Stimulated activated CD8-positive, alpha-beta memory T cell treated with anti-CD3 and anti-CD28 coated beads, Interleukin-2, amount 100 ng/mL, for 1 hour (primary cell): ENCODE measurements at places on chromosomes 5 and 9.

- DNase-seq = no peak
Observed at GRCh38 chr9:115018547-115019435, 88.4 kb upstream of the TNFSF8 start.

GRCh38 chr9:113541019-113541900 is 77.7 kb downstream of the RGS3 start:
- DNase-seq = no peak

DNA sequence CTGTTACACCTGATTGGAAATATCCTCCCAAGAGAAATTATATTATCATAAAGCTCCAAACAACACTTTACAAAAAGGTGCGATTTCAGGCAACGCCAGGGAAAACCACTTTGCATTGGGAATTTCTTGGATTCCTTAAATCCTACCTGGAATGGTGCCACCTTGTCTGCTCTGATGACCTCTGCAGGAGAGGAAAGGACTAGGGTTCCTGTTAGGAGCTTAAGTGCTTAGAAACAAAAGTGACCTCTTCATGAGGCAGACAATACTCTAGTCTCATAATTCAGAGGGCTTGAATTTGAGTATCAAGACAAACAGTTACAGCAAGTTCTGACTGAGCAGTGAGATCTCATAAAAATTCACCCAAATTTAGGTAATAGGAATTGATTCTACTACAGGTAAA is 33.9 kb upstream of the GLIS3 start:
- DNase-seq = no peak

DNA sequence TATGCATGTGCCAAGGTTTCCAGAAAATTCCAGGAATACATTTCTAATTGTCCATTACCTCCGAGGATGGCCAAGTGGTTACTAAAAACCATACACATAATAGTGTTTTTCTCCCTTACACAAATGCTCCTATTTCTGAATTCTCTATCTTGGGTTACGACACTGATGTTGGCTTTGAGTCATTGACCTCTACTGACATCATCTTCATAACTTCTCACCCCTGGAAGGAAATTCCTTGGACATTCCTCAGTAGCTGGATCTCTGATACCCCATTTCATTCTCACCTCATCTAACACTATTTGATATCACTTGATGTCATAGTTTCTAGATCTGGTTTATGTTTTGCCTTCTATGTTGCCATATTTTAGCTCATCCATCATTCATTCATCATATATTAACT is 287.2 kb downstream of the CTNND2 start:
- DNase-seq = no peak

DNA sequence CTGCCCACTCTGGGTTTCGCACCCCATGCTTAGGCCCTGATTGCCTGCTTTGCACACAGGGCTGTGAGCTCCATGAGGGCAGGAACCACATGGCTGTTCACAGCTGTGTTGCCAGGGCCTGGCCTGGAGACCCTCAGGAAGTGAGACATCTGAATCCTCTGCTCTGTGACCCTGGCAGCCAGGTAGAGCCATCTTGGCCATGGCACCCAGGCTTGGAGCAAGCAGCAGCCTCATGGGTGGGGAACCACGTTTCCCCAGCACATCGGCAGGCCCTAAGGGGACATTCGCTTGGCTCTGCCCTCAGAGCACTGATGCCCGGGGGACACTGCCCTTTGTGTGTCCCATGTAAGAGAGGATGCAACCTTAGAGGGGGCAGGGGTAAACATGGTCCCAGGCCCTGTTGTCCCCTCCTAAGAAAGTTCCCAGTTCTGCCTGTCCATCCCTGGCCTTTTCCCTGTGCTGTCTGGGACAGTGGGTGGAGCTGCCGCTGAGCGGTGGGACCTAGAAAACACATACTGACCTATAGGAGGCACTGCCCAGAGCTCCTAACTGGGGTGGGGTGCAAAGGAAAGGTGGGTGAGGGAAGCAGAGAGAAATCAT is 144.1 kb upstream of the IER5L start:
- no peak for DNase-seq
